Fibroblast of skin of back (primary cell): ENCODE measurements at places on chromosomes 2 and 18.
A peak's percentile ranks its signal among the peaks of the same experiment; 100 is the strongest.

DNA sequence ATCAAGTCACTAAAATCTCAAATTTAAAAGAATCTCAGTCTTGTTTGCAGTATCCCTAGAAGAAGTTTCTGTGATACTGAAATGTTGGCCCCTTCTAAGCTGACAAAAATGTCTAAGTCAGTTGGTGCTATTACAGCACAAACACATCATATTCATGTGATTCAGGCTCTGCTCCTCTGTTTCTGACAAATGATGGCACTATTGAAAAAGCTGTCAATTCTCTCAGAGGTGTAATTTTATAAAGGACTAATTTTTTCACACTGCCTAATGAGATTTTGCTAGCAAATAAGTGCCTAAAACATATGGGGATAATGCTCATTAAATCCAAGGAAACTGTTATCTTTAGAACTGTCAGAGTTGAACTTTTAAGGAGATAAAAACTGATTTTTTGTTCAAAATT lies 445.9 kb downstream of the DSC3 start:
- DNase-seq = no peak

DNA sequence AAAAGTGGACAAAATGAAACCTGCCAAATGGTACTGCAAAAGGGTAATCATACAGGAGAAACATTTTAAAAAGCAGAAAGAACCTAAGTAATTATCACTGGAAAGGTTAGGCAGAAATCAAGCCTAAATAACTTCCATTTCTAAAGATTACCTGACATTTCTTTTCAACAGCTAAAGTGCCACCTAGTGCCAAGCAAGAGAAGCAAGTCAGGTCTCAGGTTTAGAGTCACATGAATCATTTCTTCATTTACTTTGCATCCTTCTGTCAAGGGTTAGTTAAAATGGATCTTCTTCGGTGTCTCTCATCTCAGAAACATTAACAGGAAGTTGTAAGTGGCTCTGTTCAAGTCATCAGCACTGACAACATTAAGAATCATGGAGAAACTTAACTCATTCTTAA lies 90.3 kb downstream of the AKAIN1 start:
- DNase-seq = no peak

DNA sequence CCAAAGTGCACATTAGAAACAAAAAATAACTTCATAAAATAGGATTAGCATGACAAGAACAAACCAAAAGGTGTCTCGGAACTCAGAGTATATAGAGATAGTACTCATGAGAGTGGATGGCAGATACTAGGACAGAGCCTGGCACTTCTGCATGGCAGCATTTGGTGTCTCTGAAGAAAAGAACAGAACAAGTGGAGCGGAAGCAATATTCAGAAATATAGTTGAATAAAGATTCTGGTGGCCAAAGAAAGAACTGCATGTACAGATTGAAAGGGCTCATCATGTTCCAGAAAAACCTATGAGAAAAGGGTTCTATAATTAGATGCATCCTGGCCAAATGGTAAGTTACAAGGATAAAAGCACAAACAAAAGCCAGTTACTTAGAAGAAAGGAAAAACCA lies 90.9 kb downstream of the CCDC138 start:
- no peak for DNase-seq

DNA sequence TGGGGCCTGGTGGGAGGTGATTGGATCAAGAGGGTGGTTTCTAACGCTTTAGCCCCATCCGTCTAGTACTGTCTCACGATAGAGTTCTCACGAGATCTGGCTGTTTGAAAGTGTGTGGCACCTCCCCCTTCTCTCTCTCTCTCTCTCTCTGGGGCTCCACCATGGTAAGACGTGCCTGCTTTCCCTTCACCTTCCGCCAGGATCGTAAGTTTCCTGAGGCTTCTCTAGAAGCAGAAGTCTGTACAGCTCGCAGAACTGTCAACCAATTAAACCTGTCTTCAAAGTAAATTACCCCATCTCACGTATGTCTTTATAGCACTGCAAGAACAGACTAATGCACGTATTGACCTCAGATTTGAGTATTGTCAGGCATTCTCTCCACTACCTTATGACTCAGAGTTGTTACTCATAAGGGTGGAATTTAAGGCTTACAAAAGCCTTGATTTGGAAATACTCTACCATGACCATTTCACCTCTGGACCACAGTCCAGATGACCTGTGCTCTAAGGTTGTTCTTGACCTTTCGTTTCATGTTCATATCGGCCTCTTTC lies 99.5 kb upstream of the AGAP1 start:
- DNase-seq = peak; percentile 71

DNA sequence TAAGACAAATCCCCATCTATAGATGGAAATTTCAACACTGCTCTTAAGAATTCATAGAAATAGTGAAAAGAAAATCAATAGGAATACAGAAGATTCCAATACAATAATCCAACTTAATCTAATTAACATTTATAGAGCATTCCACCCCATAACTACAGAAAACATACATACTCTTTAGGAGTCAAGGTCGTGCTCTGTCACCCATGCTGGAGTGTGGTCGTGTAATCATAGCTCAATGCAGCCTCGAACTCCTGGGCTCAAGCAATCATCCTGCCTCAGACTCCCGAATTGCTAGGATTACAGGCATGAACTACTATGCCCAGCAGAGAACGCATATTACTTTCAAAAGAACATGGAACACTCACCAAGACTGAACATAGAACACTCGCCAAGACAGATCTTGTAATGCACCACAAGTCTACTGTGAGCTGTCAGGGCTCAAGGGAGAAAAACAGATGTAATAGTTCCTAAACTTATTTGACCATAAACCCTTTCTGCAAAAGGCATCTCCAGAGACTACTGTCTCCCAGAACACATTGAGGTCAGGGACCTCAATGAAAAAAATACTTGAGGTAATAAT lies 14.1 kb downstream of the MEMO1 start:
- DNase-seq = no peak

GRCh38 chr2:33326100-33326499 lies 150.3 kb upstream of the RASGRP3 start:
- DNase-seq = no peak

DNA sequence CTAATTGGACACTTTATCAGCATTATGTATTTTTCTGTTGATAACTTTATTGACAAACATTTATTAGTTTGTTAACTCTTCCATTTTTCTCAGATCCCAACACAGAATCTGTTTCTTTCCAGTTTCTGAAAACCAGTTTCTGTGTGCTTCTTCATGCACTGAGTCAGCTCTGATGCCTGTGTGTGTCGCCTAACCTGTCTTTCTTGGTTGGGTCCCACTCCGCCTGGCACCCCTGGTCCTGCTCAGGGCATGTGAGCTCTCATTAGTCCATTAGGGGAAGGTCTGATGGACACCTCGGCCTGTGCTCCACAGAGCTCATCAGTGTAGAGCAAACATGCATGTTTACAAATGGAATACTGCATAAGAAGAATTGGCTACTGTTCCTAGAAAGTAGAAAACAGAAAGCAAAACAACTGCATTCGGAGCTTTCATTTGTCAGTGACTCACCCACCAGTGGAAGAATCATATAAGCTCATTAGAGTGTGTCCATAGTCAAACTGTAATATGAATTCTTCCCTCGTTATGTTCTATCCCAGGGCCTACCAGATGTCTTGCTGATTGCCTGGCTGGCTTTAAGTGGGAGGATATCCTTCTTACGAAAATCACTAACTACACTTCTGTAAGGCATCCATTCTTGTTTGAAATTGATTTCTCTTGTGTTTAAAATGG lies 137.7 kb downstream of the SNTG2 start:
- DNase-seq = no peak

- peak; percentile 28 for DNase-seq
These were observed 1113.1 kb upstream of the NRXN1 start for GRCh38 chr2:52145005-52145404.
